IMR-90 (cell line): ENCODE measurements at places on chromosomes 2 and 18.

DNA sequence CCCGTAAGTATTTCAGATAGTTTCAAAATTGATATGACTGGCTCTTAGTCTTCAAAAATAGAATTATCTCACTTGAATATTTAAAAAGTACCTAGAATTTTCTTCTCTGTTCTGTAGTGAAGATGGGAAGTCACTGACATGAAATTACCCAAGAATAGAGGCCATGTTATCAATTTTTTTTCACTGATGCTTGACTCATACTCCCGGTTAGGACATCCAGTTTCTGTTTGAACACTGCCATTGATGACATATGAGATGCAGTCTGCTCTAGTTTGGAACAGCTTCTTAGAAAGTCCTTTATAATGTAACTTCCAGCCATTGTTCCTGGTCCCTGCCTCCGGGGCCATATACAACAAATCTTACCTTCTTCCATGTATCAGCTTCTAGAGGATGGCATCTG lies 26.0 kb downstream of the MAP3K20 start:
- no peaks in the 10 kb centered on the region for H3K27me3 ChIP-seq
- DNase-seq = peak; percentile 76
- peaks cover 4% of the 10 kb centered on the region; the same call in 1 of the 2 replicates for H3K4me1 ChIP-seq
- peaks cover 5% of the 10 kb centered on the region for H3K36me3 ChIP-seq
- no peak overlapping the region for H3K4me3 ChIP-seq
- no peak overlapping the region for H3K27ac ChIP-seq

DNA sequence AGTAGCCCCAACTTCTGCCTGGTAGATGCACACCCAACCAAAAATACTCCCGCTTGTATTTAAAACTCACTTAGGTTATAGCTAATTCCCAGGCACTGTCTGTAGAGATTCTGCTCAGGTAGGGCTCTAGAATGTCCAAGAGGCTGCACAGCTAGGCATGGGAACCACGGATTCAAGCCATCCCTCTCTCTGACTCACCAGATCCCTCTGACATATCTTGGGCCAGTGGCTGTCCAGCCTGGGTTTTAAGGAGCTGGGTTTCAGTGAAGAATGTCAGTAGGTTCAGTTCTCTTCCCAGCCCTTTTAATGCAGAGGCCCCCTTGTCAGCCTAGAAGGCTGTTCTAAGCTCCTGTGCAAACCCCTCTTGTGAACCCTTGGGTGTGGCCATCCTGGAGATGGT lies 15.9 kb upstream of the IL1R1 start:
- H3K36me3 ChIP-seq = no peaks in the 10 kb centered on the region
- H3K27me3 ChIP-seq = no peaks in the 10 kb centered on the region

DNA sequence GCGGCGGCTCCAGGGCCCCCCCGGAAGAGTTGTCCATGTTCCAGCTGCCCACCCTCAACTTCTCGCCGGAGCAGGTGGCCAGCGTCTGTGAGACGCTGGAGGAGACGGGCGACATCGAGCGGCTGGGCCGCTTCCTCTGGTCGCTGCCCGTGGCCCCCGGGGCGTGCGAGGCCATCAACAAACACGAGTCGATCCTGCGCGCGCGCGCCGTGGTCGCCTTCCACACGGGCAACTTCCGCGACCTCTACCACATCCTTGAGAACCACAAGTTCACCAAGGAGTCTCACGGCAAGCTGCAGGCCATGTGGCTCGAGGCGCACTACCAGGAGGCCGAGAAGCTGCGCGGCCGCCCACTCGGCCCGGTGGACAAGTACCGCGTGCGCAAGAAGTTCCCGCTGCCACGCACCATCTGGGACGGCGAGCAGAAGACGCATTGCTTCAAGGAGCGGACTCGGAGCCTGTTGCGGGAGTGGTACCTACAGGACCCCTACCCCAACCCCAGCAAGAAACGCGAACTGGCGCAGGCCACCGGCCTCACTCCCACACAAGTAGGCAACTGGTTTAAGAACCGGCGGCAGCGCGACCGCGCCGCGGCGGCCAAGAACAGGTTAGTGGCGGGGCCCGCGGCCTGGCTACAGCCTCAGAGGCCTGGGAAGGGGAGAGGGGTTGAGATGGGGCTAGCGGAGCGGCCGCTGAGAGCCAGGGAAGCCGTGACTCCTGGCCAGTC lies 965 bp downstream of the SIX3 start:
- DNase-seq = no peak
- no peaks in the 10 kb centered on the region for H3K36me3 ChIP-seq
- peaks cover 98% of the 10 kb centered on the region for H3K27me3 ChIP-seq
- no peak overlapping the region for H3K4me3 ChIP-seq

DNA sequence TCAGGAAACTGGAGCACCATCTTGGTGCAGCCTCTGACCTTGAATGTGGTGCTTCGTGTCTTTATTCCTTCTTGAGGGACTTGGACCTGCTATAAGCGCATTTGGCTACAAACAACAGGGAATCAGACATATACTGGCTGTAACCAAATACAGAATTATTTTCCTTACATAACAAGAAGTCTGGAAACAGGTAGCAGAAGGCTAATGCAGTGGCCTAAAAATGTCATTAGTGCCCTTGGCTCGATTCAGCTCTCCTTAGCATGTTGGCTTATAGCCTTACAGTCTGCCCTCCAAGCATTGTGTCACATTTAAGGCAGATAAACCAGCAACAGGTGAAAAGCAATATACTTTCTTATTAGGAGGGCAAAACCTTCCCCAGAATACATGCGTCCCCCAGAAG lies 655.4 kb downstream of the XIRP2 start:
- no peaks in the 10 kb centered on the region for H3K36me3 ChIP-seq
- H3K4me1 ChIP-seq = no peaks in the 10 kb centered on the region
- no peak overlapping the region for H3K4me3 ChIP-seq
- no peak for DNase-seq

GRCh38 chr2:109213646-109214433 lies 84.8 kb downstream of the SH3RF3 start:
- peaks cover 42% of the 10 kb centered on the region for H3K4me1 ChIP-seq
- DNase-seq = peak; percentile 67
- H3K4me3 ChIP-seq = no peak overlapping the region
- no peaks in the 10 kb centered on the region for H3K27me3 ChIP-seq
- no peak overlapping the region for H3K27ac ChIP-seq

DNA sequence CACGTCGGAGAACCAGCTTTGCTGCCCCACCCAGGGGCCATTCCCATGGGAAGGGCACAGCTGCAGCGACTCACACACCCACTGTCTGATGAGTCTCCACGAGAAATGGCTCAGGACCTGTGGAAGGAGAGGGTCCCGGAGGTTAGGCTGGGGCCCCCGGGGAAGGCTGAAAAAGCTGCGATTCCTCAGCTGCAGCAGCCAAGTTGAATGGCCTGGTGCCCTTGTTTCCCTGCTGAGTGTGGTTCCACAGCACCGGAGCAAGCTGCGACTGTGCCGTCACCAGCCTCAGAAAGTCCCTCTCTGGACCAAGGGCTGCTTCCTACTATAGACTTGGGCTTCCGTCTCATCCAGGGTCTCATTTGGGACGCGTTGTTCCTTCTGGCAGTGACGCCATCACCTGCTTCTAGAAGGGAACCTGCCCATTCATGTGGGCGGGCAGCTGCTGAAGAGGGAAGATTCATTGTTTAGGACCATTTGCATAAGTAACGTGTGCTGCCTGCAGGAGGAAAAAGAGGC lies 180.2 kb downstream of the INHBB start:
- no peak for DNase-seq
- no peaks in the 10 kb centered on the region for H3K36me3 ChIP-seq
- no peak overlapping the region for H3K4me3 ChIP-seq
- no peaks in the 10 kb centered on the region for H3K4me1 ChIP-seq
